ENCODE measurements at places on chromosomes 1 and 21. TPM values are rescaled to one million over a fixed set of nuclear protein-coding genes. Genes with fewer than 3 reads are reported as not detected.

GBP5 gene
- total RNA-seq: not detected

DNA sequence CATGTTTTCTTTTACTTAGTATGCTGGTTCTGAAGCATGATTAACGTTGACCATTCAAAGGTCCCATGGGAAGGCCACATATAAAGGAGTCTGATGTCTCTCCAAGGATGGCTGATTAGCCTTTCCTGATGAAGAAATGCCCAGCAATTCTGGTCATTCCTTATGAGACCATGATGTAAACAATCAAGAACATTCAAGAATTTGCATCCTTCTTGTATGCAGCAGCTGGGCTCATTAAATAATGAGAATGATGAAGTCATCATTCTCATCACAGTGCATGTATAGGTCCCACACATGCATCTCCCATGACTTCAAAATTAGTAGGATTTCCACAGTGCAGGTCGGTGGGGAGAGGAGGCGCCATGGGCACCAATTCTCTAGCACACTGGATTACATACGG lies 85.4 kb downstream of the APP start:
- peaks cover 11% of the 10 kb centered on the region for H3K36me3 ChIP-seq
- peaks cover 3% of the 10 kb centered on the region for H3K4me1 ChIP-seq
- H3K4me3 ChIP-seq: no peak overlapping the region
- no peaks in the 10 kb centered on the region for H3K27me3 ChIP-seq
- H3K27ac ChIP-seq: no peak overlapping the region

- DNase-seq: peak; percentile 71
- no peaks in the 10 kb centered on the region for H3K27me3 ChIP-seq
- peak overlapping the region; percentile 43 for H3K27ac ChIP-seq
- H3K4me1 ChIP-seq: peaks cover 13% of the 10 kb centered on the region
- no peaks in the 10 kb centered on the region for H3K36me3 ChIP-seq
- no peak overlapping the region for H3K4me3 ChIP-seq
Observed at GRCh38 chr1:235532360-235532759, 28.1 kb upstream of the B3GALNT2 start.

DNA sequence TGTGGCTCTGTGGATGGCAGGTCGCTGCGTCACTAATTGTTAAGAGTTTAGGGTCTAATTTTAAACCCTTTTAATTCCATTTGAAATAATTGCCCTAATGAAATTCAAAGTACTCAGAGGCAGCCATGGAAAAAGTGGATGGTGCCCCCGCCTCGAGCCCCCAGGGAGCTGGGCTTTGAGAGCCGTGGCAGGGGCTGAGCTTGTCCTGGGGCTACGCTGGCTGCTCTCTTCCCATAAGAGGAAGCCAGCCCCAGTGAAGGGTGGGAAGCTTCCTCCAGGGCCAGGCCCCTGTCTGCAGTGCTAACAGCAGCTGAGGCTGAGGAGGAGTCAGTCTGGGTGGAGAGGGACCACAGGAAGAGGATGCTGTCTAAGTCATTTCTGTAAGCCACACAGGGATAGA lies 315.0 kb upstream of the POU3F1 start:
- H3K36me3 ChIP-seq: no peaks in the 10 kb centered on the region
- DNase-seq: no peak
- peaks cover 41% of the 10 kb centered on the region for H3K27me3 ChIP-seq

GRCh38 chr1:241323514-241324195 lies 33.4 kb downstream of the RGS7 start:
- H3K27ac ChIP-seq: no peak overlapping the region
- H3K4me1 ChIP-seq: no peaks in the 10 kb centered on the region
- peak; percentile 81 for DNase-seq
- no peaks in the 10 kb centered on the region for H3K36me3 ChIP-seq

- peaks cover 3% of the 10 kb centered on the region for H3K27me3 ChIP-seq
- no peaks in the 10 kb centered on the region for H3K36me3 ChIP-seq
- no peak for DNase-seq
Observed at GRCh38 chr1:68745451-68745850, 248.6 kb upstream of the DEPDC1 start.

DNA sequence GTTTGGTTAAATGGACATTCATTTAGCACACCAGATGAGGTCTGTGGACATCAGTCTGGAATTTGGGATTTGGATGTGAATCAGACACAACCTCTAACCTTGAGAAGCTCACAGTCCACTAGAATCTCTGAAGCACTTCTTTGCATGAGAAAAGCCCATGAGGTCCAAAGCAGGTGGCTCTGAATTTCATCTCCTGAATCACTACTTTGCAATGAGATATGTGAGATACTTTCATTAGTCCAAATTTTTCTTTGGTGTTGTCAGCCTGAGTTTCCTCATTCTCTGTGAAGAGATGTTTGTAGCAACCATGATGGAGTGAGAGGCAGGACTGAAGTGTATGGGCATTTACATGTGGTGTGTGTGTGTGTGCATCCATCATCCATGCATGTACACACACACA lies 16.5 kb upstream of the LCE2D start:
- peaks cover 5% of the 10 kb centered on the region for H3K27me3 ChIP-seq
- DNase-seq: no peak
- no peak overlapping the region for H3K27ac ChIP-seq
- H3K4me3 ChIP-seq: no peak overlapping the region
- no peaks in the 10 kb centered on the region for H3K4me1 ChIP-seq
- no peaks in the 10 kb centered on the region for H3K36me3 ChIP-seq

DNA sequence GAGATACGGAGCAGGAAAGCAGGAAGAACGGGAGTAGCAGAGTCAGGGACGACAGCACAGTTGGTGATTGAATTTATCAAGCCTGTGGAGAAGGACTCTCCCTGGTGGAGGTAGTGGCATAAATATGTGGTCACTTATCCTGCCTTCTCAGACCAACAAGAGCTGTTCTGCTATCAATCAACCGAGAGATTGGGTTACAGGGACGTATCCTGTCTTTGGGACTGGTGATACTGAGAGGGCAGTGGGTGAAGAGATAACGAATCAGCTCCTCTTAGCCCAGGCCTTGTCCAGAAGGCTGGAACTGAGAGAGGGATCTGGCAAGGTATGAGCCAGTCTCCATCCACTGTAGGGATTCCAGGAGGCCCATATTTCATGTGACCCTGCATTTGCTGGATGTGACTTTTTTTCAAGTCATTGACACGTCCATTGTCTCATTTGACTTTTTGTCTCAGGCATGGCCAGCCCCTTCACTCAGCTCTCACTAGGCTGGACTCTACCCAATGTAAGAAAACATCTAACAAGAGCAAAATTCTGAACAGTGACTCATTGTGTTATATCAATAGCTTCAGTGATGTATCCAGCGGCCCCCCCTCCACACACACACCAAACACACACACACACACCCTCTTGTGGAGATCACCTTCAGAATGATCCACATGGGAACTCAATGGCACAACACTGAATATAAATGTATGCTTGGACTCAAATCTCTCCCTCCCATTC lies 11.3 kb downstream of the C1orf116 start:
- H3K27me3 ChIP-seq: no peaks in the 10 kb centered on the region
- H3K4me1 ChIP-seq: peaks cover 89% of the 10 kb centered on the region
- H3K27ac ChIP-seq: peak overlapping the region; percentile 95
- H3K36me3 ChIP-seq: peaks cover 35% of the 10 kb centered on the region
- H3K4me3 ChIP-seq: no peak overlapping the region
